ENCODE measurements at places on chromosomes 3 and 15. TPM values are rescaled to one million over a fixed set of nuclear protein-coding genes. Genes with fewer than 3 reads are reported as not detected.

KBTBD13 gene
- total RNA-seq: 8.9 TPM

KATNBL1 gene
- total RNA-seq: 21.3 TPM

SLC9C1 gene
- 0.31 TPM for total RNA-seq

GRCh38 chr3:178699810-178700209, 163.6 kb downstream of the KCNMB2 start:
- no peak for DNase-seq

DNA sequence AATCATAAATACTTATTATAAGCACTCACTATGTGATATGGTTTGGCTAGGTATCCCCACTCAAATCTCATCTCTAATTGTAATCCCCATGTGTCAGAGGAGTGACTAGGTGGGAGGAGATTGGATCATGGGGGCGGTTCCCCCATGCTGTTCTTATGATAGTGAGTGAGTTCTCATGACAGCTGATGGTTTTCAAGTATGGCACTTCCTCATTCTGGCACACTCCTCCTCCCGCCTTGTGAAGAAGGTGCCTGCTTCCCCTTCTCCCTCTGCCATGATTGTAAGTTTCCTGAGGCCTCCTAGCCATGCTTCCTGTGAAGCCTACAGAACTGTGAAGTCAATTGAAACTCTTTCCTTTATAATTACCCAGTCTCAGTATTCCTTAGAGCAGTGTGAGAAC, 53.3 kb upstream of the CHMP2B start:
- no peak for DNase-seq

GRCh38 chr3:186879781-186880180, 37.3 kb downstream of the ADIPOQ start:
- no peak for DNase-seq

DNA sequence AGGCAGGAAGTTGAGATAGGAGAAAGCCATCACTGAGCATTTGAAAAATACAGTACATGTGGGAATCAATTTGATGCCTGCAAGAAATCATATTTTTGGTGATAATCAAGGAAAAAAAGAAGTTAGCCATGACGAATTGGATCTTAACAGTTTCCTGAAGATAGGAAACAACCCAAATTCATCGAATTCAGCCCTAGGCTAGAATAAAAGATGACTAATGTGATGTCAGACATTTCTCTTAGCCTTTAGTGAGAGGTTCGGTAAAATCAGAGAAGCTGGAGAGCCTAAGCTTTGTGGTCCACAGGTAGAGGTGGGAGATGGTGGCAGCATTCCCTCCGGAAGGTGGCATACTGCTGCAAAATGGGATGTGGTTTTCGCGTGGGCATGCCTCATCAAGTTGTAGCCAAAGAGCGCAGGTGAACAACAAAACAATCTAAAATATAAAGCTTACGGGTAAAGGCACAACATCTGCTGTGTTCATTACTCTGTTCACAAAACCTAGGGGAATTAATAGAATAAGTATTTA, 144.1 kb upstream of the ALCAM start:
- no peak for DNase-seq

DNA sequence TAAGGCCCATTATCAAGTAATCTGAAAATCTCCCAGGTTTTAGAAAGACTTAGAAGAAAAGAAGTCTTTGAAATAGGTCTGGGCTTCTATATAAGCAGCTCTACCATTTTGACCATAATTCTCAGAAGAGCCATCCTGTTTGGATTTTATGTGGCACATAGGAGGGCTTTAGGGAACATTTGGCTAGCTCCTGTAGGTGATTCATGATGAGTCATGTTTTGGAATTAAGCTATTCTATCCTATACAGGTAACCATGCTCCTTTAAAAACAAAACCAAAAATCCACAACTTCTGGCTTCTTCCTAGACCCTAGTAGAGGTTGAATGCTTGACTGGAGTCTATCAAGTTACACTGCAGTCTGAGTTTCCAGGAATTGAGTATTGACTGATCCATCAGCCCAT, 8.9 kb downstream of the SST start:
- no peak for DNase-seq

DNA sequence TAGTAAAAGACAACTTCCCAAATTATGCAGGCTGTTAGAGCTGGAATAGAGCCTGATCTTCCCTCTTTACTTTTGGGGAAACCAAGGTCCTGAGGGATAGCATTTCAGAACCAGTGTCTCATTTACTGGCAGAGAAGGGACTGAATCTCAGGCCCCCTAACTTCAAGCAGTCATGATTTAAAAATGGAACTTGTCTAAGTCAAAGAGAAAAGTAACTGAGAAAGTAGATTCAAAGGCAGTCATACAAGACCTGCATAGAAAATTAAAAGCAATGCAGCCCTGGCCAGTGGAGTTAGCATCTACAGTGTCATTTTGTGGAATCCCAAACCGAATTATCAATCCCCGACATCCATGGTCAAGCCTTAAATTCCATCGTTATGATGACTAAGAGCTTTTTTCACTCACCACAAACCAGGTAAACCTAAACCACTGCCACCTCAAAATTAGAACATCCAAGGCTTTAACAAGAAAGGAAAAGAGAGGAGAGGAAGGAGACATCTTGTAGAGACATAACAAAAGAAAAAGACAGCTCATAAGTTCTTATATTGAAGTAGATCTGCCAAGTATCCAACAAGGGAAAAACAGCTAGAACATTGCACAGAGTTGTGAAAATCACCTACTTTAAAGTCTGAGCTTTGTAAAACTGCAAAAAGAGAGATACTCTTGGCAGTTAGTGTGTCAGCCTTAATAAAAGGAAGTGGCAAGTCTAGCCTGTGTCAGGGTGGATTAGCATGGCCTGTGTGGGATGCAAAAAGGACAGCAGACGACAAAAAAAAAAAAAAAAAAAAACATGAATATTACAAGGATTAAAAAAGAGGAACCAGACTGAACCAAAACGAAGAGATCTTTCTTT, 54.1 kb upstream of the CCR2 start:
- DNase-seq: no peak

GRCh38 chr3:157232141-157232540, 72.2 kb upstream of the CCNL1 start:
- DNase-seq: no peak

DNA sequence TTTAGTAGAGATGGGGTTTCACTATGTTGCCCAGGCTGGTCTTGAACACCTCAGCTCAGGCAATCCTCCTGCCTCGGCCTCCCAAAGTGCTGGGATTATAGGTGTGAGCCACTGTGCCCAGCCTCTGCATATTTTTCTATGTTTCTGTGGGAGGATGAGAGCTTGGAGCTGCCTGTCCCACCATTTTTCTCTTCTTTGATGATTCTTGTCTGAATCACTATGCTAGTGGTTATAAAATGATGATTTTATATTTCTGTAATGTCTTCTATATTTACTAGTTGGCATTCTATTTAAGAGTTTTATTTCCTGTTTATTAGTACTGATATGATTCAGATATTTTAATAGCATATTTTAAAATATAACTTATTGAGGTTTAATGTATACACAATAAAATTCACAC, 69.7 kb downstream of the CHCHD6 start:
- DNase-seq: no peak

DNA sequence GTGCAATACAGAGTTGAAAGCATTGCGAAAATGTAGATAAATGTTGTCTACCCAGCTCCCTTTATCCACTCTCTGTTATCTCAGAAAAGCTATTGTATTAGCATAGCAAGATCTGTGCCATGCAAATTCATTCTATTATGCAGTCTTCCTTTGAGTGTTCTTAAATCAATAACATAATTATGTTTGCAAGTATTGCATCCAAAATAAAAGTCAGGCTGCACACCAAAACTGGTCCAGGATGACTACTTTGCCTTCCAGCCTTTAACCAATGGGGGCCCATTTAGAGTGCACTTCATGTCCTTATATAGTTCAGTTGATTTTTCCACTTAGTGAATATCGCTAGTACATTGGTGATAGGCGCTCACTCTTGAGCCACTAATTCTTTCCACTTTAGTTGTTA, 107.4 kb upstream of the MLF1 start:
- DNase-seq: no peak

GRCh38 chr3:64667887-64668581, 19.8 kb downstream of the ADAMTS9 start:
- peak; percentile 80 for DNase-seq

All from right cardiac atrium (tissue), 5 donors.